ENCODE measurements at places on chromosomes 2 and 18. TPM values are rescaled to one million over a fixed set of nuclear protein-coding genes. Genes with fewer than 3 reads are reported as not detected.
A peak's percentile ranks its signal among the peaks of the same experiment; 100 is the strongest.

Gene LONRF2
- 0.36 TPM for polyA plus RNA-seq

Gene TFCP2L1
- 0.31 TPM for polyA plus RNA-seq

GRCh38 chr2:138395565-138396306 lies 105.8 kb upstream of the SPOPL start:
- no peak for DNase-seq

GRCh38 chr2:79446313-79446712 lies 66.5 kb upstream of the CTNNA2 start:
- no peak for DNase-seq

DNA sequence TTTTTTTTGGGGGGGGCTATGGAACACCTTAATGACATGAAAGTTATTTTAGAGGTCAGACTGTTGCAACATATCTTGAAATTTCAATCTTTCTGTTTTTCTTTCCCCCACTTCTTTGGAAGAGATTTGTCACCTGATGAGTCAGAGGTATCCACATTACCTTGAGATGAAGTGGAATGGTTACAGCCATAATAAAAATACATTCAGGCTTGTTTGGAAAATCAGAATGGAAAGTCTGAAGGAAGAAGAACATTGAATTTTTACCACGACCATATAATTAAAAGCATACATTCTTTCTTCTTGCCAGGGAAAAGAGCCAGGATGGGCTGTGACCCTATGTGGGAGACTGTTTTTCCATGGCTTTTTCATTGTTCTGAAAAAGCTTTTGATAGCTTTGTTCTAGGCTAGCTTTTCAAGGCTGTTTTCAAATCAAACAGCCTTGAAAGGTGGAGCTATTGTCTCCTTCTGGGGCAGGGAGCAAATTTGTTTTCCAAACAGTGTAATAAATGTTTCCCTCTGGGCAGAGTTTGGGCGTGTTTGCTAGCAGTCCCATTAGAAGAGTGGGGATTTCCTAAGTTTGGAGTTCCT lies 2.3 kb upstream of the GTF3C3 start:
- DNase-seq, result peak; percentile 11

GRCh38 chr2:236088368-236089057 lies 79.7 kb downstream of the GBX2 start:
- no peak for DNase-seq
